Bone marrow (tissue), 2 donors: ENCODE measurements at places on chromosomes 1 and 21.

GRCh38 chr1:222546548-222547259, 1.2 kb downstream of the HHIPL2 start:
- no peak for DNase-seq

DNA sequence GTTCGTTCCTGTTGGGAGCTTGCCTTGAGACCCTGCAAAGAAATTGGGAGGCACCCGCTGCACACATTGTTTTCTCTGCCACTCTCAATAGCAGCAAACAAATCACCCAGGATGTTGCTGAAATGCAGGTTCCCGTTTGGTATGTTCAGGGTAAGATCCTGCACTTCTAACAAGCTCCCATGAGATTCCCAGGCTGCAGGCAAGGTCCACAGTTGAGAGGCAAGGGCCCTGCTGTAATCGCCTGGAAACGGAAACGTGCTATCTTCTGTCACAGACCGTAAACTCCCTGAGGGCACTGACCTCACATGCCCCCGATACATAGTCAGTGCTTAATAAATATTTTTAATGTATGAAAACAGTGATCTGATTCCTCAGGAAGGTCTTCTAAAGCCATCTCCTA, 37.8 kb downstream of the XCL1 start:
- DNase-seq, result no peak

DNA sequence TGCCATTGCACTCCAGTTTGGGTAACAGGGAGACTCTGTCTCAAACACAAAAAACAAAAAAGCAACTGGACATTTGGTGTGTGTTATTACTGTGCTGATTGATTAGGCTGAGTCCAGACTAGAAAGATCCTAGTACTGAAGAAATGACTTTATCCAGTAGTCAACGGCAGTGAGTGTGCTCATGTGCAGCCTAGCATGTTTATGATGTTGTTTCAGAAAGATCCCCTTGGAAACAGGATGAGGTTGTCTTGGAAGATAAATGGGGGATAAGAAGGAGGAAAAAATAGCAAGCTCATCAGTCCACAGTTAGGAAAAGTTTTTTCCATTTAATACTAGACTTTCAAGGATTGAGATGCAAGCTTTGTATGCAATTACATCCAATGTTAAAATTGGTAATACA, 14.3 kb downstream of the RUSC1 start:
- no peak for DNase-seq

DNA sequence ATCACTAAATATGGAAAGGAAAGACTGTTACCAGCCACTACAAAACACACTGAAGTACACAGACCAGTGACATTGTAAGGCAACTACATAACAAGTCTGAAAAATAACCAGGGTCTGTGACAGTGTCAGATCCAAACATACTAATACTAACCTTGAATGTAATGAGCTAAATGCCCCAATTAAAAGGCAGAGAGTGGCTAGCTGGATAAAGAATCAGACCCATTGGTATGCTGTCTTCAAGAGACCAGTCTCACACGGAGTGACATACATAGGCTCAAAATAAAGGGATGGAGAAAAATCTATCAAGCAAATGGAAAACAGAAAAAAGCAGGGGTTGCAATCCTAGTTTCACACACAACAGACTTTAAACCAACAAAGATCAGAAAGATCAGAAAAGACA, 100.1 kb downstream of the MAGI3 start:
- DNase-seq, result no peak

DNA sequence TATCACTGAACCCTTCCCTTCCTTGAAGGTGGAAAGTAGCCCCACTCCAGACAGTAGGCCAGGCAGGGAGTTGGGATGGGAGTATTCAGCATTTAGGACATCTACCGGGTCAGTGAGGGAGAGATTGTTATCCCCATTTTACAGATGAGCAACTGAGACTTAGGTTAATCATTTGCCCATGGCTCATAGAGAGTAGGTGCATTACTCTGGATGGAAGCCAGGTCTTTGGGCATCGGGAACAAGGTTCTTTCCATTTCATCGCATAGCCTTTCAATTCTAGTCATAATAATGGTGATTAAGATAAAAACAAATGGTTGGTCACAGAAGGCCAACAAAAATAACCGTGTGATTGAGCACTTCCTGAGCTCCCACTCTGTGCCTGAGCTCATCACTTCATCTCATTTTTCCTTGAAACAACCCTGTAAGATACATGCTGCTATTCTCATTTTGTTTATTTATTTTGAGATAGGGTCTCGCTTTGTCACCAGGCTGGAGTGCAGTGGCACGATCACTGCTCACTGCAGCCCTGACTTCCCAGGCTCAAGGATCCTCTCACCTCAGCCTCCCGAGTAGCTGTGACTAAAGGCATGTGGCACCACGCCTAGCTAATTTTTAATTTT, 64.8 kb downstream of the NAV1 start:
- no peak for DNase-seq

- no peak for DNase-seq
Measured at GRCh38 chr1:81689531-81689941, 111.2 kb upstream of the ADGRL2 start.

GRCh38 chr1:176609556-176610408, 146.8 kb downstream of the PAPPA2 start:
- no peak for DNase-seq

DNA sequence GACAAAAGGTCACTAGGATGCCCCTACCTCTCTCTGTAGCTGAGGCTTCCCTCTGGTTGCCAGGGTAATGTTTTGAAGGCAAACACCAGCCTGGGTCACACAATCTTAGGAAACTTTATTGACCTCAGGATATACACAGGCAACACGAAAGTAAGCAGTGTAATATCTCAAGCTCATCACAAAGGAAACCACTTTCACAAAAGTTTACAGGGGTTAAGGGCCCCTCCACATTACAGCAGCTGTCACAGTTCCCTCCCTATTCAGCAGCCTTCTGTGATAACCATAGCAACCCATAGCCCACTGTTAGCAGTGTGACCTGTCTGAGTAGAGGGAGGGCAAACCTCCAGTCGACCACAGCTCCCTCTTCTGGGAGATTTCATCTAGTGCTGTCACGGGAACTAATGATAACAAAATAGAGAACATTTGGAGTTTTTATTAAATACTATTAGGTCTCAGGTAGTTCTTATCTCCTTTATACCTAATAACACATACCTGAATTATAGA, 149.8 kb downstream of the PTPRC start:
- DNase-seq, result no peak

DNA sequence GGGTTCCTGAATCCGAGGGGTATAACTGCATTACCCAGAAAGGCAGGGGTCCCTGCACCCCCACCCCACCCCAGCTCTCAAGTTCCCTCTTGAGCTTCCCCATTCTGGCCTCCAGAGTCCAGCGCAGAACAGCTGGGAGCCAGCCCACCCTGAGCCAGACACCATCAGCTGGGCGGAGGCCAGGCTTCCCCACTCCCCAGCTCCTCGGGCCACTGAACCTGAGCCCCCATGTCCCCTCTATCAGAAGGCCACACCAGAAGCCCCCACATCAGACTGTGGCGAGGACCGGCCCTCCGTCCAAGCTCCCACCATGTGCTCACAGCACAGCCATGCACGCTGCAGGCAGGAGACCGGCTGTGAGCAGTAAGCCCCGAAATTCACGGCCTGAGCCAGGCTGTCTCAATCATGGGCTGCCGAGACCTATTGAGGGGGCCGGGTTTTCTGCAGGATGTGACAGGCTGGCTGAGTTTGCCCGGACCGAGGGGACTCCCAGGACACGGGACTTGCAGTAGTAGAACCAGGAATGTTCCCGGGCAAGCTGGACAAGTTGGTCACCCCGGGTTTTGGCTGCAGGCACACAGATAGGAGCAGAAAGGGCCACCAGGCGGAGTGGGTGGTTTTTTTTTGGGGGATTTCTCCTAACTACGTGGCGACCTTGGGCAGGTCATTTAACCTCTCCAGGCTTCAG, 25.5 kb upstream of the TNFRSF1B start:
- DNase-seq, result no peak

DNA sequence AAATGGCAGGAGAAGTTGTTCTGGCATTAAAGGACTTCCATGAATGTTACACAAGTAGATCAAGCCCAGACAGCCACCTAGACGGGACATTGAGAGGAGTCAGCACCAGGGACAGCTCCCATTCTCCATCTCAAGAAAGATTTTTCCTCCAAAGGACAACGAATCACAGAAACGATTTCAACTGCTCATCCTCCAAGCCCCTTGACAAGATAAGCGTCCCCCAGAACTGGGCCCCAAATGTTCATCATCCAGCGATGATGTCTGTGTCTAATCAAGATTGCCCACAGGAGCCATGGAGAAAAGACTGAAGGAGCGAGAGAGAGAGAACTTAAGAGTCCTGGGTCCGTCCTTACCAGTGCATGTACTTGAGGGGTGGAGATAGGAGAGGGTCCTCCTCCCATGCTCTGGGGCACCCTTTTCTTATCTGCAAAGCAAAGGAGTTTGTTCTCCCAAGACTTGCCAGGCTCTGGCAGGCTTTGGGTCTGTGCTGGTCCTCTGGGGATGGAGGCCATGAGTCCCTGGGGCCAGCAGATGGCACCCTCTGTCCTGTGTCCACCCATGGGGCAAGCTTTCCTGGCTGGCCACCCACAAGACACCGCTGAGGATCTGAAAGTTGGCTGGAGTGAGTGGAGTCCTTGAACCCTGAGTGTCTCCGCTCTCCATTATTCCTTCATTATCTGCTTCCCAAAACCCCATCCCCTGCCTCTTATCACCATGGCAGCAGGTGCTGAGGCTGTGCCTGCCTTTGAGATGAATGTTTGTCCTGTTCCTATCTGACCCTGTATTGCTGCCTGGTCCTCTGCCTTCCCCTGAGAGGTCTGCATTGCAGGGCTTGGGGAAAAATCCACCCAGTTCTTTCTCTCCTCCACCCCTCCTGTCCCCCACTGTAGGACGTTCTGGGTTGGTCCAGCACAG, 164.6 kb downstream of the ACTL8 start:
- DNase-seq, result no peak

DNA sequence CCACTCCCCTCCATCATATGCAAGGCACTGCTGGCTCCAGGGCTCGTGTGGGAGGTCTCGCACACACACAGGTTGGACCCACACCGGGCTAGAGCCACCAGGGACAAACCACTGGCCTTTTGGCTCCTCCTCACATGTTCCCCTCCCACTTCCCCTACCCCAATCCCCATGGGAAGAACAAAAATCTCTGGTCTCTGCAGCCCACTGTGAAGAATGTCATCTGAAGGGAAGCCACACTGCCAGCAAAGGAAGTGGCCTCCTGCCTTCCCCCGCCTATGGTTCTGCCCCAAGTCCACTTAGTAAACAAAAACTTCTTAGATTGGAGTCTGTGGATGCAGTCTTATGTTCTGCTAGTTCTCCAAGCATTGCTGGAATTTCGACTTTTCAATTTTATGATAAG, 24.2 kb downstream of the OLFML3 start:
- no peak for DNase-seq

- no peak for DNase-seq
Measured at GRCh38 chr21:37478794-37479193, 112.2 kb downstream of the DYRK1A start.

DNA sequence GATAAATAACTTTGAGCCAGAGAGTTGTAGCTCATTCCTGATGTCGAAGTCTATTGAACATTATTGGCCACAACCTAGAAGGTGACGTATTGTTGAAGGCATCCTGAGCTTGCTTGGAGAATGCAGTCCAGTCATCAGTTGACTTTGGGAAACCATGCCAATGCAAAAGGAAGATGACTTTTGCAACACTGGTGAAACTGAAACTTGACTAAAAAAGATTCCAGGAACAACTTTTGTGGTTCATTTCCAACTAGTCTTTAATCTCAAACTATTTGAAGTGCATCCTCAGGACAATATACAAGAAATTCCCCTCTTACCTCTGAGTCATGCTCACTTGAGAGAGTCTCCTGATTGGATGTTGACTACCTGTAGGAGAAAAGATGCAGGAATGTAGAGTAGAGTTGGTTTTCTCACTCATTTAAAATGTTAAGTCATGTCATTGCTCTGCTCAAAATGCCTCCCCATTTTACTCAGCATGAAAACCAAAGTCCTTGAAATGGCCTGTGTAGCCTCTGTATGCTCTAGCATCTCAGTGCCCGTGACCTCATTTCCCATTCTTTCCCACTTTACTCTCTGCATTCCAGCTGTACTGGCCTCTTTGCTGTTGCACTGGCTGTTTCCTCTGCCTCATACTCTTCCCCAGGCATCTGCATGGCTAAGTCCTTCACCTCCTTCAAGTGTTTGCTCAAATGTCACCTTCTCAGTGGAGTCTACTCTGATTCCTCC, 24.4 kb upstream of the LEPR start:
- DNase-seq, result no peak

DNA sequence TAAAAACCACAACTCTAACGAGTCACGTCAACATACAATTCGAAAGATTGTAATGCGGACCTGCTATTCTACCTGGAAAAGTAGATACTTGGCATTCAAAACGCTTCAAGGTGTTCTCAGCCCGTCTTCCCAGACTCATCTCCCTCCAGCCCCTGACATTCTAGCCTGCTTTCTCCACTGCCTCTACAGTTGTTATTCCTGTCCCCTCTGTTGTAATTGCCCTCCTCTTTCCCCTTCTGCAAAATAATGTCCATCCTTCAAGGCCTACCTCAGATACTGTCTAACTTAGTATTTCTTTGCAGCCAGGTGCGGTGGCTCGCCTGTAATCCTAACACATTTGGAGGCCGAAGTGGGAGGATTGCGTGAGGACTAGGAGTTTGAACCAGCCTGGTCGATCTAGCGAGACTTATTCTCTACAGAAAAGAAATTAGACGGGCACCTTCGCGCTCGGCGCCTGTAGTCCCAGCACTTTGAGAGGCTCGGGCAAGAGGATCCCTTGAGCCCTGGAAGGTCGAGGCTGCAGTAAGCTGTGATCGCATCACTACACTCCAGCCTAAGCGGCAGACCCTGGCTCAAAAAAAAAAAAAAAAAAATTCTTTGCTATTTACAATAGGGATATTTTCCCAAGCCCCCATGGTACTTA, 756 bp upstream of the RBM34 start:
- no peak for DNase-seq

- DNase-seq, result no peak
Measured at GRCh38 chr1:46480959-46481646, 8.5 kb upstream of the DMBX1 start.

GRCh38 chr1:6574025-6574620, 5.7 kb upstream of the ZBTB48 start:
- DNase-seq, result no peak

- no peak for DNase-seq
Measured at GRCh38 chr21:42245331-42246193, 26.6 kb downstream of the ABCG1 start.

DNA sequence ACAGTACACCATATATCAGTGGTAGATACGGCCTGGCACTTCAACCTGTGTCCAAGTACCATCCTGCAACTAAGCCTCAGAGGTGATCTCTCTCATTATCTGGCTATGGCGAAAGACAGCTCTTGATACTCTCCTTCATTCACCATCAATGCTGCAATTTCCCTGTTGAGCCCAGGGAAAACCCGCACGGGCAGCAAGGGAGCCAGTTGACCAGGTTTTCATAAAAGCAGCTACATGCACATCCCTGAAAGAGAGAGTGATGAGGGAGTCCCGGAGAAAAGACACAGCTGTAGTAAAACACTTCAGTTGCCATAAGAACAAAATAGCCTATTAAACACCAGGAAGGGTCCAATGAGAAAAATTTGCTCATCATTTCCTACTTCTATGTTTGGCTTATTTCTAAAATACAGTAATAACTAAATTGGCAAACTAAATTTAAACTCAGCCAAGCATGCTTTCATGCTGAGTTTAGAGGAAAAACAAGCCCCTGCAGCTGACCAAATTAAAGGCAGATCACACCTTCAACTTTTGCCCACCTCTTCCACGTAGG, 68.3 kb downstream of the CAPZB start:
- no peak for DNase-seq
